Glomerular endothelial cell (primary cell): ENCODE measurements at places on chromosomes 2 and 18. TPM values are rescaled to one million over a fixed set of nuclear protein-coding genes. Genes with fewer than 3 reads are reported as not detected.

GRCh38 chr2:239550357-239550756 lies 149.5 kb upstream of the HDAC4 start:
- DNase-seq: no peak

DNA sequence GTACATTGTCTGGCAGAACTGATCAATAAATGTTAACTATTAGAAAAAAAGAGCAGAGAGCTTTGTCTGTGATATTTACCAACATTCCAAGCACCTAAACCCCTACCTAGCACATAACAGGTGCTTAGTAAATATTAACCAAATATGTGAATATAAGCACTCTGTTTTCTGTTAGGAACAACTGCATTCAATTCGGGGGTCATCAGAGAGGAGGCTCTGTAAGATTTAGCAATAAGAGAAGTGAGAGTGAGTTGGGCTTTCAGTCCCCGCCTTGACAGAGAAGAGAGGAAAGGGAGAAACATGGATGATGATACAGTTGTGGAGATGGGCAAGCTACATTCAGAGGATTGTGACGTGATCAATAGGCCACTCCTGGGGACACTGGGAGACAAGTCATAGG lies 47.7 kb downstream of the MYOM1 start:
- DNase-seq: no peak

DNA sequence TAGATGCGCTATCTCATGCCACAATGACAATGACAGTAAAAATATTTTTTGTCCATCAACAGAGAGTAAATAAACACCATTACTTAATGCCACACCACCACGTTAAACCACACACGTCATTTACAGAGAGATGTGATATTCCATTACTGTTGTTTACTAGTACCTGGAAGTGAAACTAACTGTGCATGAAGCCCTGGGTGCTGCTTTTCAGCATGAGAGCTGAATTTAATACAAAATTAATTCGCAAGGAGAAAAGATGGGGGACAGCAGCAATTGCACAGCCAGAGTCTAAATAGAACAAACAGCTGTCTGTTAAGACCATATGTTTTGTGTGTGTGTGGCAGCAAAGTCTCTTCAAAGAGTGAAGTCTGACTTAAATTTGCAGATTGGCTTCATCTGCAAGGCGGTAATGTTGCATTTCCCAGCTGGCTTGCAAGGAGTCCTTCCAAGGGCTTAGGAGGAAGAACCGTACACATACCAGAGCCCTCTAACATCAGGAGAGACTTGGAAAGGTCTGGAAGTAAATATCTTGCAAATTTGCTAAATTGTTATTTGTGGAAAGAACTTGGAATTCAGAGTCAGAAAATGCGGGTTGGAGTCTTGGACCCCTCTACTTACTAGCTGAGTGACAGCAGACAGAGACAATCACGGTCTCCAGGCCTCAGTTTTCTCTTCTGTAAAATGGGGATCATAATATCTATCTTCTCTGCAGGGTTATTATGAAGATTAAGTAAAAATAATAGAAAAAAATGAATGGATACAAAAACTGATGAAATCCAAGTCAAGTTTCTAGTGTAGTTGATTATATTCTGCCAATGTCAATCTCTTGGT lies 127.6 kb downstream of the ALPK2 start:
- no peak for DNase-seq

DNA sequence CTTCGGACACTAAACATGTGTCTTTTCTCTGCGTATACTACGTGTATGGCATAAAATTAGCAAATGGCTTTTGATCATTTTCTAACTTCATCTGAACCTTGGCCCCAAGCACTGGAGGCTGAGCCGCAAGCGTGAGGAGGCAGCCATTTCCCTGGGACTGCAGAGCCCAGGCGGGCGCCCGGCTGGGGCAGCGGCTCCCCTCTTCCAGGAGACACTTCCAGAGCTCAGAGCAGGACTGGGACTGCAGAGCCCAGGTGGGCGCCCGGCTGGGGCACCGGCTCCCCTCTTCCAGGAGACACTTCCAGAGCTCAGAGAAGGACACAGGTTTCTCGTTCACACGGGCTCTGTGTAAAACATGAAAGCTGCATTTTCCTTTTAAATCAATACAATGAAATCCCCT lies 484.1 kb upstream of the SALL3 start:
- DNase-seq: no peak

DNA sequence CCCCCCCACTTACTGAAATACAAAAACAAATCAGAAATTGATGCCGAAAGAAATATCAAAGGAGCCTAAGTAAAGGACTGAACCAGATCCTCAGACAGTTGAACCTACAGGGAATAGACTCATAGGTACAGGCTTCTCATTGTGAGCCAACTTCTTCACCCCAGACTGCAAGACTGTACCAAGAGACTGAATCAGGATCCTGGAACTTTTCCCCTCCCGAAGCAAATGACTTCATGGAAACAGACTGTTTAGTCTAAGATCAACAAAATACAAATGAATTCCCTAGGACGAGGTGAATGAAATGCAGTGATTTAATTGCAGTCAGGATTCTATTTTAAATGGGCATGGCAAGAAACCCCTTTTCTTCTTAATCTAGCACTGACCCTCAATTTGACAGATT lies 53.6 kb upstream of the RNF152 start:
- no peak for DNase-seq

GRCh38 chr2:82740527-82740926 lies 1718.6 kb downstream of the SUCLG1 start:
- no peak for DNase-seq

DNA sequence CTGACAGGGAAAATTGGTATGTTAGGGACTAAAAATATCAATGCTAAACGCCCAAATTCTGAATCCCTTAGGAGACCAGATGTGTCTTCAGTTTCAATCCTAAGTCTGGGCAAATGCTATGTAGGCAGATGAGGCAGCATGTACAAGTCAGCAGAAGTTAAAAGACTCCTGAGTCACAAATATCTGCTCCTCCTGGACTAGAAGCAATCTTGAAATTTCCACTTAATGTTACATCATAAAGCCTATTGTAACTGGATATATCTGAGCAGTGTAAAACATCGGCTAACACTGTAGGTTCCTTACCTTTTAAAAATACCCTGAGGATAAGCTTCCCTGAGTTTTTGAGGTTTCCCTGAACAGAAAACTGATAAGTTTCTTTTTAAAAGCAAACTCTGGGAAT lies 1087.6 kb upstream of the PIK3C3 start:
- DNase-seq: no peak

DNA sequence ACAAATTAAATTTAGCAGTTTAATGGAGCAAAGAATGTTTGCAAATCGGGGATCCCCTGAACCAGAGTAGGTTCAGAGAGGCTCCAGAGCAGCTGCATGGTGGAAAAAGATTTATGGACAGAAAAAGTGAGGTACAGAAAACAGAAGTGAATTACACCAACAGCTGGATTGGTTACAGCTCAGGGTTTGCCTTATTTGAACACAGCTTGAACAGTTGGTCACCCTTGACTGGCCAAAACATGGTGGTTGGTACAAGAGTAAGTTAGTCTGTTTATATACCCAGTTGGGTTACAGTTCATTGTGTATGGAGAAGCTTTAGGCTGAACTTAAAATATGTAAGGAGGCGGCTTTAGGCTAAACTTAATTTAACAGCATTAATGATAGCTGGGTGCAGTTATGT lies 5.4 kb upstream of the CDCA7 start:
- DNase-seq: no peak

ZNF396 gene
- total RNA-seq: 0.23 and 0.53 TPM in 2 replicates

PARD6G gene
- 5.1 and 5.4 TPM in 2 replicates for total RNA-seq

DNA sequence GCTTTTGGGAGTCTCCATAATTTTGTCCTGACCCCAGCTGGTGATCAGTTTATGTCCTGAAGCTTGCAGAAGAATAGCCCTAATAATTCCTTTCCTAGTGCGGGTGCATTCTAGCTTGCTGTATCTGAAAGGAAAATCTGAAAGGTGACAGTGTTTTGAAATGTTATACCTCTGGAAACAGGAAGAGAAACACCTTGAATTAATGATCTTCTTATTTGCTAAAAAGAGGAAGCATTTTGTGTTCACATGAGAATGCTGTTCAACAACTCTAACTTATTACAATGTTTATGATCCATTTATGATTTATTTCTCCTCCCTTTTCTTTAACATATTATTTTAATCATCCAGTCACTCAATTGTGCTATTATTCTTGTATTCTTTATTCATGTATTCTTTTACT lies 66.9 kb upstream of the CAVIN2 start:
- no peak for DNase-seq

HOXD13 gene
- total RNA-seq: not detected in 2 replicates

- no peak for DNase-seq
These were observed 129.4 kb upstream of the CNTNAP5 start for GRCh38 chr2:123895651-123896050.

DNA sequence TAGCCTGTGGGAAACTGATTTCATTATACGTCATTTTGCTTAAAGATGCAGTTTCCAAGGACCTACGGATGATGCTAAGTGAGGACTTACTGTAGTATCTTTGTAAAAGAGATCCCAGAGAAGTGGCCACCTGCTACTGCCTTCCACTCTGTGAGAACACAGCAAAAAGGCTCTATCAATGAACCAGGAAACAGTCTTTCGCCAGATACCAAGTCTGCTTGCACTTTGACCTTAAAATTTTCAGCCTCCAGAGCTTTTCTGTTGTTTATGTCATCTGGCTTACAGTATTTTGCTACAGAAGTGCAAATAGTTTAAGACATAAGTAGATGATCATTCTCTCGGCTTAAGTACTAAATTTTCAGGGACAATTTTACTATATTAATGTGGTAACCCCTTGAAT lies 847.9 kb upstream of the CHAC2 start:
- DNase-seq: no peak
